ENCODE measurements at places on chromosomes 4 and X.

DNA sequence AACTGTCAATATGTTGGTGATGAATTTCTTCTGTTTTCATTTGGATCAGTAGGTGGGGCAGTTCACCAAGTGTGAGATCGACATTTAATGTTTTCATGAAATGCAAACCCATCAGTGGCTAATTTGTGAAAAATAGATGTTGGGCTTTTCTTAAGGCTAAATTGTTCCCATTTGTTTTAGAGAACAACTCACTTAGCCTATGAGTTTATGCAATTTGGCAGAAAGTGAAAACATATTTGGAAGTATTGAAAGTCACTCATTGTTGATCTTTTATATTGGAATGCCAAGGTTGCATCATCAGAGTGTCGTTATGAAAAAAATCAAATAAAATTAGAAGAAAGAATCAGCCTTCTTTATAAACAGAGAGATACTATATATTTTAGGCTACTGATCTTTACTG lies 132.4 kb downstream of the RPA4 start:
- DNase-seq, result no peak

DNA sequence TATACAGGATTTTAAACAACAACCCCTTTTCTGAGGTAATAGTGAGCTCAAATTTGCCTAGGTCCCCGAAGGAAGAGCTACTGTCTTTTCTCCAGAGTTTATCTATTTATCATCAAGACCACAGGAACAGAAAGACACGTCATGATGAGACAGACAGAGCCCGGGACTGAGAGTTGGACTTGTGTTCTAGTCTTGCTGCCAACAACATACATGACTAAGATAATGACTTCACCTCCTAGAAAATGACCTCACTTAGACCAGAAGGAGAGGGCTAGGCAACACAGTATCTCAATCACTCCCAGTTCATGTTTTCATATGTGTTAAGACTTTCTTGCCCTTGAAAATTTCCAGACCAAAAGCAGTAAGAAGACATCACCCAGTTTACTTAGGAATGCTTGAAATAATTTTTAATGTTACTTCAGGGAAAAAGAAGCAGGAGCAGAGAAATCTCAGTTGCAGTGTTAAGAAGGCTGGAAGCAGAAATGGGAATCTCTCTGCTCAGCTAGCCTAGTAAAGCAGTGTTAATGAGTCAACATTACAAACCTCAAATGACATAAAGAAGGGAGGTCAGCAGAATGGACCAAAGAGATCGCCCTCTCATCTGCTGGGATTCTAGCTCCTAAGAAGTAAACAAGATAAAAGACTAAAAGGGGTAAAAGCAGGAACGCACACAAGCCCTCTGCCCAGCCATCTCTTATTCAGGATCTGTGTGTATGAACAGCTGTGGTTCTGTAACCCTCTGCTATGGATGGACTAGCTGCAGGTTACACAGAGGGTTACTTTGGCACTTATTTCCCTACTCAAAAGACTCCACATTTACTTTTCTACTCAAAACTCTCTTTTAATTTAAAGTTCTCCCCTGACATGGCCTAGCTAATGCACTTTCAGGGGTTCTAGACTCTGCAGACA lies 24.8 kb downstream of the PDGFC start:
- peak; percentile 91 for DNase-seq

GRCh38 chrX:153992180-153992579 lies 19.6 kb downstream of the TMEM187 start:
- DNase-seq, result peak; percentile 54

DNA sequence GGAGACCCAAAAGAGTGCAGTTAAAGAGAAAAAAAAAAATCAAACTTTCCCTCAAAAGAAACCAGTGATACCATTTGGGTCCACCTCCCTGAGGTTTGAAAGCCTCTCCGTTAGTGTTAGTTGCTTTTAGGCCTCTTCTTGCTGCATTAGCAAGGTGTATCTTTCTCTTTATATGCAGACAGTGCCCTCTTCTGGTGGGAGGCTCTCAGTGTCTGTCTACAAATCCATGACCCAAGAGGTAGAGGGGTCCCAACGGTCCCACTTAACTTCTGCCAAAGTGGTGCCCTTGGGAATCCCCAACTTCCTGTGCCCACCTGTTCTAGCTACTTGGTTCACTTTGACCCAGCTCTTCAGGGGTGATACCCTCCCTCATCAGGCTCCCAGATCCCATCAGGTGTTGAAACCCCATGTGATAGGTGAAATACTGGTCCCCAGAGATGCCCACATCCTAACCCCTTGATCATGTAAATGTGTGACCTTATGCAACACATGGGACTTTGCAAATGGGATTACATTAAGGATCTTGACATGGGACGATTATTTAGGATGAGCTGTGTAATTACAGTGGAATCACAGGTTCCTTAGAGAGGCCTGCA lies 63.7 kb upstream of the CD99 start:
- no peak for DNase-seq

GRCh38 chr4:106238820-106239420 lies 77.1 kb downstream of the TBCK start:
- peak; percentile 22 for DNase-seq

- no peak for DNase-seq
These were observed 219.2 kb downstream of the MAML3 start for GRCh38 chr4:139934708-139935195.
